ENCODE measurements at places on chromosomes 2 and 18.

- DNase-seq: no peak
Measured at GRCh38 chr18:24095976-24096375, 42.9 kb upstream of the CABYR start.

GRCh38 chr2:96521219-96521618 lies 15.3 kb upstream of the ARID5A start:
- DNase-seq: no peak

- no peak for DNase-seq
Measured at GRCh38 chr2:105103481-105103880, 65.6 kb downstream of the MRPS9 start.

DNA sequence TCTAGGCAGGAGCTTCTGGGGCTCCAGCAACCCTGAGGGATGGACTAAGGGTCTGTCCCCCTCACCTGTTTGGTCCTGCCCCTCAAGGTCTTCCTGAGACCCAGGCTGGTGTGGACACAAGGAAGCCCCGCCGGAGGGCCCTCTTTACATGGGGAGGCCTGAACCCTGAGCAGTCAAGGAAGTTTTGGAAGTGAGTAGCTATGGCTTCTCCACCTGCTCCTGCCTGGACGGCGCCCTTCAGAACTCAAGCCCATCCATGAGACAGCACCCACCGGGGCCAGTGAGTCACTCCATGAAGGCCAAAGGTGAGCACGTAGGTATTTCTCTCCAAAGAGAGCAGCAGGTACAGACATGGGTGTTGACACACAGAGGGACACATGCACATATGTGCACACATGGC lies 98.2 kb upstream of the CTDP1 start:
- DNase-seq: no peak

GRCh38 chr2:60437080-60437696 lies 116.3 kb downstream of the BCL11A start:
- no peak for DNase-seq

- DNase-seq: no peak
Measured at GRCh38 chr2:28721601-28722191, 29.9 kb upstream of the PPP1CB start.

GRCh38 chr2:165692906-165693305 lies 101.1 kb downstream of the GALNT3 start:
- no peak for DNase-seq
